ENCODE measurements at places on chromosomes 4 and X.

GRCh38 chr4:25937801-25938200, 23.8 kb downstream of the SMIM20 start:
- DNase-seq, result no peak

DNA sequence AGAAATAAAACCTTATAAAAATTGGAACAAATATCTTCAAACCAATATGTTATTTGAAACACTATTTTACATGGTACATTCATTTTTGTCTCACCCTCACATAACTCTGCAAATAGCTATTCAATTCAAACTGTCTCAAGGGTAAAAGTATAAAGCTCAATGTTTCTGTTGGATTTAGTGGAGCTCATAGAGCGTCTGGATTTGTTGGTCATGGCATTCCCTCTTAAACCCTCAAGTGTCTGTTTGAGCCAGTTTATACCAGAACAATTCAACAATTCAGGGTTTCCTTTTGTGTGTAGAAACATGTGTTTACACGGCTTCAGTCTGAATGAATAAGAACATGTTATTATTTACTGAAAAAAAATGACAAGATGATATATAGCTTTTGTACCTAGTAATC, 161.6 kb downstream of the PCDH18 start:
- no peak for DNase-seq

DNA sequence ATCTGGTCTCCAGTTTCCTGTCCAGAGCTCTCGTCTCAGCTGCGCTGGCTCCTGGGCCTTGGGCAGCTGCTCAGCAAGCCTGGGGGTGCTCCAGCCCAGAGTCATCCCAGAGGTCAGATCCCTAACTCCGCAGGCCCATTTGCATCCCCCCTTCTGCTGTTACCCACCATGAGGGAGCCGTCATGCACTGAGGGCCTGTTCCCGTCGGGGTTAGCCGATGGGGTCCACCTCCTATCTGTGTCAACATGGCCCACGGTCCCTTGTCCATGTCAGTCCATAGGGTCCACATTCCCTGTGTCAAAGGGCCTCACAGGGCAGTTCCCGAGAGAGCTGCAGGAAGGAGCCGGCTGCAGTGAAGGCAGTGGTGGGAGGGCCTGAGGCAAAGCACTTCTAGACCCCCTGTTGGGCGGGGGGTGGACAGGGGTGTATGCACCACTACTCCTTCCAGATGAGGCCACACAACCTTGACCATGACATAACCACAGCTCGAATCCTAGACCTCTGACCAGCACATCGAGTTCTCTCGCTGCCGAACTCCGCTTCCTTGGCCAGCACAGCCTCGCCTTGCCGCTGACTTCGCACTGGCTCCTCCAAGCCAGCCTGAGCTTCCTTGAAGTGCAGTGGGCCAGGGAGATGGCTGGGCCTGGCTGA, 24.9 kb downstream of the WDR1 start:
- DNase-seq, result no peak

- peak; percentile 5 for DNase-seq
Measured at GRCh38 chr4:156968479-156968984, 3.1 kb downstream of the PDGFC start.

- no peak for DNase-seq
Measured at GRCh38 chr4:7642741-7643458, 208.2 kb upstream of the PSAPL1 start.

GRCh38 chr4:148288448-148288847, 153.8 kb downstream of the NR3C2 start:
- DNase-seq, result no peak

DNA sequence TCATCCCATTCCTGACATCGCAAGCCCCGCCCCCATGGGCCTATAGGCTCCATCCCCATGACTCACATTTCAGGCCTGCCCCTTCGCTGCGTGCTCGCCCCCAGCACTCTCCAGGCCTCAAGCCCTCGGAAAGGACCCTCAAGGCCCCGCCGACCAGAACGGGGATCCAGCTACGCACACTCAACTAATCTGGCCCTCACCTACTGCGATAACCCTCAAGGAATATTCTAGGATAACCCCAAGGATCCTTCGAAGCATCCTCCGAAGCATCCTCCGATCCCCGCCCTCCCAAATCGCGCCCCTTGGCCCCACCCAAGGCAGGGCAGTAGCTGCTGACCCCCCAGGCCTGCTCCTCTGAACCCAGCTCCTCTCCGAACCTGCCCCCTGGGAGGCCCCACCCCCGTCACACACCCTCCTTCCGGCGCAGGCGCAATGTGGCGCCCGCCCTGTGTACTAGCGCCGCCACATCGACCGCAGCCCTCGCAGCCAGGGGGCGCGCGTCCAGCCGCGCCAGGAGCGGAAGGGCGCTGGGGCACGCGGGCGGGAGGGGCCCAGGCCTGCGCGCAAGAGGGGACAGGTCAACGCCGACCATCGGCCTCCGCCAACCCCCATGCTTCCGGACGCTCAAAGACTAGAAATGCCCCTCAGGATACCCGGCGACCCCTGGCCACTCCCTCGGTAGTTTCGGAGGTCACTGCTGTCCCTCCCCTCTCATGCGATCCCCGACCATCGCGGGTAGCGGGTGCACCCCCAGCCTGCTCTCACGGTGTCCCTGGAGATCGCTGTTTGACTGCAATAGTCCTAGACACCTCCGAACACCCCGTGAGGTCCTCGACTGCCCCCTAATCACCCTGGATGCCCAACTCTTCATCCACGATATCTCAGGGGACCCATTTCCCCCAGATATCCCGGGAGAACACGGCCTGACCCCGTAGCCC, 6.4 kb upstream of the MAGIX start:
- peak; percentile 56 for DNase-seq

- DNase-seq, result no peak
Measured at GRCh38 chrX:132206259-132206658, 13.0 kb downstream of the RAP2C start.

GRCh38 chr4:38378478-38378877, 285.5 kb upstream of the KLF3 start:
- no peak for DNase-seq

DNA sequence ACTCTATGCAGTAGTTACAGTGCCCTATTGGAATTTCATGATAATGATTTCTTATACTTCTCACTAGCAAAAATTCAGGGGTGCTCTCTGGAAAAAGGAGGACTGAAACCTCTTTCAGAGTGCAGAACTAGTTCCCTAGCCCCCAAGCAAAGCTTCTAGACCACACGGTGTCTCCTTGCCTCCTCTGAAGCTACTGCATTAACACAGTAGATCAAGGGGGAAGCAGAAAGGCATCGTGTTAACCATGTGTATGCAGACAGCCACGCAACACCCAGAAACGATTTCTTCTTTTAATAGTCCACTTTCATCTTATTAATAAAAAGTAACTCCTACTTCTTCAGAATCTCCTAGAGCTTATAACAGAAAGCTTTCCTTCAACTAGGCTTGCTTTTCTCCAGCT, 44.7 kb downstream of the MAML3 start:
- no peak for DNase-seq

- no peak for DNase-seq
Measured at GRCh38 chr4:139189972-139190371, 13.0 kb upstream of the ELF2 start.

- DNase-seq, result no peak
Measured at GRCh38 chrX:45623266-45623665, 422.6 kb upstream of the DIPK2B start.

GRCh38 chr4:171956678-171957077, 143.5 kb downstream of the GALNTL6 start:
- no peak for DNase-seq

- no peak for DNase-seq
Measured at GRCh38 chrX:45186643-45187026, 14.0 kb downstream of the DIPK2B start.

GRCh38 chrX:123959281-123960063, 2.0 kb upstream of the STAG2 start:
- peak; percentile 8 for DNase-seq

GRCh38 chr4:43126595-43126994, 234.1 kb downstream of the GRXCR1 start:
- no peak for DNase-seq

DNA sequence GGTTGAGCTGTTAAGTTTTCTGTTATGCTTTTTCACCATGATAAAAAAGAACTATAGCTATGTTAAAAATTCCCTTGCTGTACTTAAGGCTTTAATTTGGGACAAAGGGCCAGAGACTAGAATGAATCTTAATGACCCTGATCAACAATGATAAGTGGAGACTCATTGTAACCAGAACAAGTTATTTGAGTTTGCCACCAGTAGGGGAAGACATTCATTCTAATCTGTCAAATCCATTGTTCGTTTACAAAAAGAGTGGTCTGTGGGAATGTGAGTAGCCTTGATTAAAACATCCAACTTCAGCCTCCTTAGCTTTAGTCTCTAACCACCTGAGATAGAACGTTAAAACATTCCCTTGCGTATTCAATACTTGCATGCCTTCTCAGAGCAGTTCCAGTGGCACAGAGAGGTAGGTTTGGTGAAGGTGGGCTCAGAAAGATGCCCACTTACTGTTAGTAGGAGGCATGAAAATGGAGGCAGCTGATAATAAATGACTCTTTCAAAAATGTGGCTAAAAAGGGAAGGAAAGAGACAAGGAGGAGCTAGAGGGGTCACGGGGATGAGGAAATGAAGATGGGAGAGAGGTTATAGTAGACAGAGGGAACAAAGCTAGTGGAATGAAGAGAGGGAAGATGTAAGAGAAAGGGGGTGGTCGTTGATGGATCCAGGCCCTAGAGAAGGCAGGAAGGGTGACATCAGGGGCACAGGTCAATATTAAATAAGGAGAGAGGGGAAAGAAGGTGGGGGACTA, 66.2 kb downstream of the EGF start:
- no peak for DNase-seq

GRCh38 chr4:173214231-173214630, 45.6 kb downstream of the GALNT7 start:
- DNase-seq, result no peak

DNA sequence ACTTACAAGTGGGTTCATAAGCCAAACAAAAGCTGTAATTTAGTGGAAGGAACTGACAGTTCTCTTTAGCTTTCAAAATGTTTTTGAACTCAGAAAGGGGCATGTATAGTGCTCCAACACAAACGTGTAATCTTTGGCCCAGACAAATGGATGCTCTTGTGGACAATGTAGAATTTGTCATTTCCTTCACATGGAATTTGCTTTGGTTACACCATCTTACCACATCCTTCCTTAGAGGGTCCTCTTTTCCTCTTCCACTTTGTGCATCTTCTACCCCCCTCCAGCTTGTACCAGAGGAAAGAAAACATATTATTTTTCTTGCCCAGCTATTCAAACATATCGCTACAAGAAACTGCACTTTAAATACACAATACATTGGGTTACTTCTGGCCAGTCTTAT, 42.4 kb downstream of the MEPE start:
- DNase-seq, result no peak

GRCh38 chr4:156775813-156776212, 195.8 kb downstream of the PDGFC start:
- DNase-seq, result peak; percentile 34

DNA sequence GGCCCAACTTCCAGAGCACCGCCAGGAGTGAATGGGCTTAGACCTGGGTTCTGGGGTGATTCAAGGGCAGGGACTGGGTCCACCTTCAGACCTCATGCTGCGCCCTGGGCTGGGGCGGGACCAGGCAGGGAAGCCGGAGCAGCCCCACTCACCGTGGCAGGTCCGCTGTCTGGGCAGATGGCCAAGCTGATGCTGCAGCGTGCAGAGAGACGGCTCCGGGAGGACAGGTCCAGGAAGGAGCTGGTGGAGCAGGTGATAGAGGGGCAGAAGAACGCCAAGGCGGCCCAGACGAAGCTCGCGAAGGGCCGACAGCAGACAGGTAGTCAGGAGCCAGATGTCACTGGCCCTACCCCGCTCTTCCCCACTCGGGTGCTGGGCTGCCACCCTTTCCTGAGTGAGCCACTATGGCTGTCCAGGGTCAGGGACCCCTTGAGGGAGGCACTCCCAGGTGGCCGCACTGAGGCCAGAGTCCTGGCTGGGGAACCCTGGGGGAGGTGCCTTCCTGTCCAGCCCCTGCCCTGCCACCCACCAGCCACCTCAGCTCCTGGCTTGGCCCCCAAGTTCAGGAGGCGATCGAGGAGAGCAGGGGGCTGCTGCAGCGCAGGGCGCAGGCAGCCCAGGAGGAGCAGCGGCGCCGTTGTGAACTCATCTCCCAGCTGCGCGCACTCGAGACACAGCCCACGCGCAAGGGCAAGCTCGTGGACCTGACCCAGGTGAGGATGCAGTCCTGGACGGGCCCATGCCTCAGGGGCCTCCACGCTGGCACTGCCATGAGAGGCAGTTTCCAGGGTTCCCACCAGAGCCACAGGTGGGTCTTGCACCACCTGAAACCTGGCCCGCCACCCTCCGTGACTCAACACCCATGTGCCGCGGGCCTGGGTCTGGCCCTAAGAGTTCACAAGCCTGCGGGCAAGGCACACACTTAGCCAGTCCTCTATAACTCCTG, 10.1 kb upstream of the RNF4 start:
- DNase-seq, result no peak

DNA sequence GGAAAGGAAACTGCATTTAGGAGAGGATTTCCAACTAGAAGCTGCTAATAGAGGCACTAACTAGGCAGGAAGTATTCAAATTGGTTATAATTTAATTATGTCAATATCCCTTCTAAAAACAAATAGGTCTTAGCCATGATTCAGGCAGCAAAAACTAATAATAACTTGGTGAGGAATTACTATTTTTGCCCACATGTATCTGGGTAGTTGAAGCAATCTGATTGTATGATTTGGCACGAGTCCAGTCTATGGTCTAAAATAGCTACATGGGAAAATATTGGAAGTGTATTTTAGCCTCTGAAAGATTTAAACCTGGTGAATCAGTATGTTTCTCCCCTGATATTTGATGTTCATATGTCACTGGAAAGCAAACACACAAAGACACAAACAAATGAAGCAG, 62.2 kb downstream of the MFAP3L start:
- DNase-seq, result no peak

DNA sequence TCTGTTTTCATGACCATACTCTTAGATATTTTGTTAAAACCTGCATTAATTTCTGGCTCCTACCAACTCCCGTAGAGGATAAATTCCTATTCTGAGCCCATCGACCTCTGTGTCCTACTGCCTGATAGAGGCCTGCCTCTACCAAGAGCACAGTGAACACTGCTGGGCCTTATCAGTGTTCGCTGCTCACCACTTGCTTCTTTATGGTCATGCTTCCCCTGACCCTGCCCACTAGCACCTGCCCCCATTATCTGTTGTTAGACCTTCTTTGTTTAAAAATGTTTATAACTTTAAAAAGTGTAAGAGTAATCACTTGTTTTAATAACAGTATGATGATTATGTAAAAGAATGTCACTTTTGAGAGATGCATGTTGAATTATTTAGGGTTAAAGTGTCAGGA, 6.1 kb downstream of the DAPP1 start:
- no peak for DNase-seq

- peak; percentile 33 for DNase-seq
Measured at GRCh38 chrX:103215425-103215991, 600 bp downstream of the BEX4 start.

All from amygdala (tissue), 56 donors.